Pancreas (tissue), 10 donors: ENCODE measurements at places on chromosomes 12 and 14. TPM values are rescaled to one million over a fixed set of nuclear protein-coding genes. Genes with fewer than 3 reads are reported as not detected.

The CPNE6 gene
- 0.07 TPM for polyA plus RNA-seq

DNA sequence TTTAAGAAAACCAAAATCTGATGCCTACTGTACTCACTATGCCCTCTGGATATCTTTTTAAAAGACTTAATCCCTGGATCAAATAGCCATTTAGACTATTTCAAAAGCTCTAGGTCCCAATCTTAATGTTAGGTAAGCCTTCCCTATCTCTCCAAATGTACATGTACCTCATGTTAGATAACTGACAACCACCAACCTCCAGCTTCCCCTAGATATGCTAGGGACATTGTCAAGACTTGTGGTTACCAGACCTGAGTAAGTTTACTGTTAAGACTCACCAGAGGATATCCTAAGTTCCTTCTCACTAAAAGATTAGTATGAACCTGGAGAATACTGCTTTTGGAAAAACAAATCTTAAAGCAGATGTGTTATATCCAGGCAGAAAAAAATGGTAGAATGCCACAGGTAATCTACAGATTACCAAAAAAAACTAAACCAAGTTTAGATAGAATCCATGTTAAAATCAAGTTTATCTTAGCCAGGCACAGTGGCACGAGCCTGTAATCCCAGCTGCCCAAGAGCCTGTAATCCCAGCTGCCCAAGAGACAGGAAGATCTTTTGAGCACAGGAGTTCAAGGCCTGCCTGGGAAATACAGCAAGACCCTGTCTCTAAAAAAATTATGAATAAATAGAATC is 9.7 kb downstream of the NAP1L1 start:
- DNase-seq, result no peak

- no peak for DNase-seq
These were observed 1252.9 kb upstream of the TMEM132C start for GRCh38 chr12:127014079-127014478.

- no peak for DNase-seq
These were observed 110.8 kb downstream of the EML5 start for GRCh38 chr14:88681755-88682494.

GRCh38 chr12:2550561-2551411 is 244.0 kb upstream of the FKBP4 start:
- no peak for DNase-seq

The SMCO2 gene
- not detected for polyA plus RNA-seq

DNA sequence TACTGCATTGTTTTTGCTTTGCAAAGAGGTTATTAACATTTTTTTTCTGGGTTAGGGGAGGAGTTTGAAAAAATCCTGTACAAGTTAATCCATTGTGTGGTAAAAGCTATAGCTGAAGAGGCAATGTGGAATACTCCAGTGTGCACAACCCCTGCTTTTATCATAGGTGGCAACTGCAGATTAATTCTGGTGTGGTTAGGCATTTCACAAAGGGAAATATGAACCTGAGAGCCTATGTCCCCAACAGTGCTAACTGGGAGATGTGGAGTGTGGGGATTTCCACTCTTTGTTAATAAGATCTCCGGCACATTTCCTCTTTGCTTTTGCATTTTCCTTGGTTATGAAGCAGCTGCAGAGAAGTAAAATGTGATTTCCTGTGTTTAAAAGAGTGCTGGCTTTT is 33.6 kb downstream of the PRORP start:
- no peak for DNase-seq
